Stimulated activated CD4-positive, alpha-beta T cell treated with anti-CD3 and anti-CD28 coated beads, Interleukin-2, amount 100 ng/mL, for 4 hours (primary cell): ENCODE measurements at places on chromosomes 1 and 21.

DNA sequence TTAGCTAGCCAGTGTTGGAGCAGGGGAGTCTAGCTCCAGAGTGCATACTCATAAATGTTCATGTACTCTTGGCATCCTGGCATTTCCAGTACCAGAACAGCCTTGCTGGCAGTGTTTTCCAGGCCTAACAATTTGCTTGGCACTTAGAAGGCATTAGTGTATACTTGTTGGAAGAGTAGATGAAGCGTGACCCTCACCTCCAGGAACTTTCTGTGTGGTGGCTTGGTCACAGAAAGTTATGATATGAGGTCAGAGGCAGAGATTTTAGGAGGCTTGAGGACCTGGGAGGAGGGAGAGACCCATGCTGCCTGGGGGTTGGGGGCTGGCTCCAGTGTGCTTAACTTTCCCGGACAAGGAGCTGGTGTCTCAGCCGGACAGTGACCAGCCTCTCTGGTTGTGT, 52.7 kb upstream of the GCLM start:
- DNase-seq: no peak

DNA sequence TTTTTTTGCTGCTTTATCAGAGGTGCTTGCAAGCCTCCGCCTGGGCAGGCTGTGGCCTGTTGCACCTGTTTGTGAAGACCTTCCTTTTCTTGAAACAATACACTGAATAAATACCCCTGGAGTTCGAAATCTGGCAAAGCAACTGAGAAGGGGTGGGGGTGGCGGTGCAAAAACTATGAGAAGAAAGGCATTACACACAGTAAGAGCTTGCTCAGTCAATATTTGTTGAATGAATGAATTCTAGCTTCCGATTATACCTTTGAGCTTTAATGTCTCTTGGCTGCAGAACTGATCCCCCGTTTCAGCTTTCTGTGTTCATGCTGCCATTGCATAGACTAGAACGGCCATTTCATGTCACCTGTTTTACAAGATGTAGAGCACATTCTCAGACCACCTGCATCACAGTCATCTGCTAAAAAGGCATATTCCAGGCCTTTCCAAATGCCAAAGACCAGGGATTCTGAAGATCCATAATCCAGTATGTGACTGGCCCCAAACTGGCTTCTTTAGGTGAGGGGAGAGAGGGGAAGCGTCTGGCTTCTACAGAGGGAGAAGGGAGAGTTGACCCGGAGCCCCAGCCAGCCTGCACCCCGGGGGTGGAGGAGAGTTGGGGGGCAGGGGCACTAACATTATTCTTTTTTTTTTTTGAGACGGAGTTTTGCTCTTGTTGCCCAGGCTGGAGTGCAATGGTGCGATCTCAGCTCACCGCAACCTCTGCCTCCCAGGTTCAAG, 111.5 kb downstream of the ETS2 start:
- DNase-seq: no peak

DNA sequence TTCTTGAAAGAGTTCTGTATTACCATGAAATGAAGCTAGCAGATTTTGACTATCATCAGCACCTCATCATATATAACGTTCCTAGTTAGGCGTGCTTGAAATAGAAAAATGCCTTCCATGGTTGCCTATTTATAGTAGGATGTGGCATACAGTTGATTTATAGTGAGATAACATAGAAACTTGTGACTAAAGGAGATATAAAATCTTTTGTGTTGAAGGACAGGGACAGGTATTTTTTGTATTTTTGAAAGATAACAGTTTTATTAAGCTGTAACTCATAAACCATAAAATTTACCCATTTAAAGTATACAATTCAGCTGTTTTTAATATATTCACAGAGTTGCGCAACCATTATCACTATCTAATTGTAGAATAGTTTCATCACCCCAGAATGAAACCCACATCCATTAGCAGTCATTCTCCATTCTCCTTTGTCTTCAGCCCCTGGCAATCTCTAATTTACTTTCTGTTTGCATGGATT, 19.3 kb downstream of the SPEN start:
- DNase-seq: no peak

GRCh38 chr1:75308365-75308764, 174.2 kb downstream of the LHX8 start:
- DNase-seq: no peak

GRCh38 chr1:56520016-56520601, 59.3 kb downstream of the PLPP3 start:
- no peak for DNase-seq

- DNase-seq: no peak
Measured at GRCh38 chr1:39488012-39488545, 3.4 kb upstream of the BMP8A start.

GRCh38 chr1:224300346-224300745, 29.6 kb downstream of the NVL start:
- no peak for DNase-seq

DNA sequence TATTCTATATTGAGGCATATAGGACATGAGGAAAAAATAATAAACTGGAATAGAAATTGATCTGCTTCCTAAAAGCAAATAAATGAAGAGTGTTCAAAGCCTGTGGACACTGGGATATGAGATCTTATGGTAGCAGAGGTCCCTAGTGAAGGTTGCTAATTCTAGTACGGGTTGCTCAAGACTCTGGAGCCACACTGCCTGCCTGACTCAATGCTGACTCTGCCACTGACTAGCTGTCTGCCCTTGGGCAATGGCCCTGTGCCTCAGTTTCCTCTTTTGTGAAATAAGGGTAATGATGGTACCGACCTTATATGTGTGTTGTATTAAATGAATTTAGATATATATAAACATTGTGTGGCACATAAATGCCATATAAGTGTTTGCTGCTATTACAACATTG, 59.0 kb upstream of the C1orf53 start:
- no peak for DNase-seq

GRCh38 chr1:230197644-230198567, 130.9 kb downstream of the GALNT2 start:
- no peak for DNase-seq

GRCh38 chr1:50438945-50439344, 15.7 kb upstream of the DMRTA2 start:
- no peak for DNase-seq

DNA sequence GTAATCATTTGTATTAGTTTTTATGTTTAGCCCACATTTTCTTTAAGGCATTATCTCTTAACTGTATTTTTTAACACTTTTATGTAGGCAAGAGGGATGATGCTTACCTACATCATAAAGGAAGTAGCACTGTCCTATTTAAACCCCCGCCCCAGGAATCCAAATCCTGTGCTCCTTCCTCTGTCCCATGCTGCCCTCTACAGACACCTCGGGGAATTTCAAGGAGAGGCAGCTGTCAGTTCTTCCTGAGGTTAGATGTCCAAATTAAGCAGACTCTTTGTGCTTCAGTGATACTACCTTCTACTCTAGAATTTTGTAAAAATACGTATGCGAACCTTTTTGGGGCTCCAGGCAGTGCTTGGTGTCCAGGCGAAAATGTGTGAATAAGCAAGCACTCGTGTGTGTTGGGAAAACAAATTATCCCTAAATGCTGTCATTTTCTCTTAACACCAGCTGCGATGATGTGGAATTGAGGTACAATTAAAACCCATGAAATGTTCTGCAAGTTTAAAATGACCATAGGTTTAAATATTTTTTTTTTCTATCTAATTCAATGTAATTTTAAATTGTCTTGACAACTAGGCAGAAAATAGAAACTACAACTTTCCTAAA, 19.2 kb downstream of the CRCT1 start:
- no peak for DNase-seq

DNA sequence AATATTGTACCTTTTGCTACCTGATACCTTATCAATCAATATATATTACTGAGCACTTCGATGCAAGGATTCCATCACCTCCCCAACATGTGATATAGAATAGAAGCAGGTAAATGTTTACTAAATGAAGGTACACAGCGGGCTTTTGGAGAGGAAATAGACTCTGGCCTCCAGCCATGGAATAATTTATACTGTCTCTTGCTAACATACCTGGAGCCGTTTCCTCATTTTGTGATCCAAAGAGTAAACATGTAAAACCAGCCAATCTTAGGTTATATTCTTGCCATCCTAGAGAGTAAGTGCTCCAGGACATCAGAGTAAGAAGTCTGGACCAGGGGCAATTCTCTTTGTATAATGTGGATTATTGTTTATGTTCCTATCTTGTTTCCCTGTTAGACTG, 39.4 kb downstream of the NDUFS5 start:
- DNase-seq: no peak

GRCh38 chr1:206744683-206745082, 25.9 kb upstream of the IL19 start:
- no peak for DNase-seq

- no peak for DNase-seq
Measured at GRCh38 chr1:200969726-200970561, 53.6 kb downstream of the KIF21B start.

DNA sequence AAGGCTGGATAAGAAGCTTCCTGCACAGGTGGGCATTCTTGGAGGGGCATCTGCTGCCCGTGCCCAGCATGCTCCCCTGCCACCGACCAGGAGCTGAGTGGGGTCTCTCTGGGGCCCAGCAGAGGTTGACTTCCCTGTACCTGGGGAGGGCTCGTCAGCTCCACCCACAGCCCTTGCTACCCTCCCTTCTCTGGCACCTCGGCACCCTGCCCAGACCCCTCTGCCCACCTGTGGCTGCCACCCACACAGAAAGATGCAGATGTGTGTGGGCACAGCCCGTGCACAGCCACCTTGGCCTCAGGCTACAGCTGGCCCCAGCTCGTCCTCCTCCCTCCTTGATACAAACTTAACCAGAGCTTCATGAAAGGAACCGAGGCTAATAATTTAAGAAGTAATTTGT, 241.2 kb upstream of the VAMP3 start:
- no peak for DNase-seq

DNA sequence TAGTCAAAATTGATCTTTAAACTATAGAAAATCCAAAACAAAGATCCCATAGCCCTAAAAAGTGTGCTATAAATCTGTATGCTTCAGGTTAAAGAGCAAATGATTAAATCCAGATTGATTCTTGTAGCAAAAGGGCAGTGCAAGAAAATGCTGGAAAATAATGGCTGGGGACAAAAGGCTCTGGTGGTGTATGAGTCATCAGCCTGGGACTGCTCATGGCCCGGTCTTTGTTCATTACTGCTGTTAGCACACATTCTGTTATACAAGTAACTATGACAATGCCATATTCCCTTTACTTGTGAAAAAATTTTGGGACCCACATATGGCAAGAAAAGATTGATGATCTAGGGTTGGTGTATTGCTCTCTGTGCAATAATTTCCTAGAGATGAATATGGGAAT, 89.1 kb downstream of the RWDD3 start:
- DNase-seq: no peak

- no peak for DNase-seq
Measured at GRCh38 chr1:78210175-78210574, 164.4 kb downstream of the GIPC2 start.

DNA sequence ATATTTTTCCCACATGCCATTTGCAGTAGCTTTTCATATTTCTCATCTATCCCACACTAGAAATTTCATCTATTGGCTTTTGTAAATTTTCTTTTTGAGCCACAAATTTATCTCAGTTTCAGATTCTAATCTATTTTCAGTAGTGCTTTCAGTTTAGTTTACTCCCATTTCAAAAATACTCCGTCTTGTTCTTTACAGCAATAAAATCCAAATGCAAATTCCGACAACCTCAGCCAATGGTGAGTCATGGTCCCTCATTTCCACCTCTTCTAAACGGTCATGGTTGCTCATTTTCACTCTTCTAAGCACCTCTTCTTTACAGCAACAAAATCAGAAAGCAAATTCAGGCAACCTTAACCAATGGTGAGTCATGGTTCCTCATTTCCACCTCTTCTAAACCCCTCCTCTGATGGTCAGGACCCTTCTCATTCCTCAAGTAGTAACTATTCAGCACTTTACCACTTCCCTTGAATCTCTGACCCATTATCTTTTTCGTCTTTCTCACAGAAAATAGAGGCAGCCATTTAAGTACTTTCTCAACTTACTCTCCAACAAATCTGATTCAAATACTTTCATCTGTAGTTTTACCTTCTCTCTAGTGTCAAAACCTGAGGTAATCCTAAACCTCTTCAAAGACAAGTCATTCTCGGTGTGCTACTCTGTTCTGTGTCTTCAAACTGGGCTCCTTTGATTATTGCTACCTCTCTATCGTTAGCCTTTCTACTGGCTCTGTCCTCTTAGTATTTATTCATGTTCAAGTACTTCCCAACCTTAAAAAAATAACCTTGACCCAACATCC, 34.4 kb downstream of the C21orf91 start:
- DNase-seq: no peak

GRCh38 chr1:161198897-161199431, at the start of gene ADAMTS4:
Gene ADAMTS4, minus strand, starts transcription at chr1:161199054. Its CDS starts 427 bp downstream, at chr1:161198627.
- DNase-seq: no peak

GRCh38 chr1:53878492-53879105, 11.0 kb downstream of the YIPF1 start:
- no peak for DNase-seq

- DNase-seq: no peak
Measured at GRCh38 chr1:205965036-205965884, 22.0 kb upstream of the SLC26A9 start.

DNA sequence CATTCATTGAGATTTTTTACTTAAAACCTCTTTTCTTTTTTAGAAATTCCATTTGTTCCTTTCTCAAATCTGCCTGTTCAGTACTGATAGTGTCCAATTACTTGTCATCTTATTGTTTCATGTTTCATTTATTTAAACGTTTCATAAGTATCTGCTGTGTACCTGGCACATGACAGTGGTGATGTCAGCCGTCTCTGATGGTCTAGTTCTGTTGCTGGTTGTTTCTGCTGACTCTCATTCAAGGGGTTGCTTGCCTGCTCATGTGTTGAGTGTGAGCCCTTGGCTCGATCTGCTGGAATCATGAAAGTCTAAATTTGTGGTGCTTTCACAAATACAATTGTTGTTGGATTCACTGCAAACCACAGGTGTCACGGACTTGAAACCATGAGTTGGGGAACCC, 25.5 kb upstream of the C2CD2 start:
- DNase-seq: no peak

GRCh38 chr1:113660088-113660487, 99.2 kb downstream of the PHTF1 start:
- no peak for DNase-seq

DNA sequence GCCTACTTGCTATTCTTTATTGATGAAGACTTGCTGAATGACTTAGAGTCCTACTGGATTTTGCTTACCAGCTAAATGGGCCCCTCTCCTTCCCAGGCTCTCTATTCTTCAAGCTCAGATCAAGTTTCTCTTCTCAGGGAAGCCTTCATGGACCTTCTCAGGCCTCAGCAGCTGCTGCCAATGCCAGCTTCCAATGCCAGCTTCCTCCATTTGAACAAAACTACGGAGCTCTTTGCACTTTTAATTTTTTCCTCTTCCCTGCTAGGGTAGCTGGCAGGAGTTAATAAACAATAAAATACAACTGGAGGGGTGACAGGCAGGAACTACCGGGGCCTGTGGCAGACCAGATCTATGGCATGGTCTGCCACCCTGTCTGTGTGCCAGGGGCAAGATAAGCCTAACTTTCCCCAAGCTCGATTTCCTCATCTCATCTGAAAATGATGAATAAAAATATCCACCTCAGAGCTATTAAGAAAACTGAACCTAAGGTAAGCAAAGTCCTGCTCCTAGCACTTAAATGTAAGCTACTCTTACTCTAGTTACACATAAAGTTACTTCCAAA, 995 bp upstream of the IPO13 start:
- no peak for DNase-seq

- DNase-seq: no peak
Measured at GRCh38 chr1:37174876-37175275, 140.6 kb upstream of the GRIK3 start.
